SW 1271 (cell line): ENCODE measurements at places on chromosomes 4 and X.

DNA sequence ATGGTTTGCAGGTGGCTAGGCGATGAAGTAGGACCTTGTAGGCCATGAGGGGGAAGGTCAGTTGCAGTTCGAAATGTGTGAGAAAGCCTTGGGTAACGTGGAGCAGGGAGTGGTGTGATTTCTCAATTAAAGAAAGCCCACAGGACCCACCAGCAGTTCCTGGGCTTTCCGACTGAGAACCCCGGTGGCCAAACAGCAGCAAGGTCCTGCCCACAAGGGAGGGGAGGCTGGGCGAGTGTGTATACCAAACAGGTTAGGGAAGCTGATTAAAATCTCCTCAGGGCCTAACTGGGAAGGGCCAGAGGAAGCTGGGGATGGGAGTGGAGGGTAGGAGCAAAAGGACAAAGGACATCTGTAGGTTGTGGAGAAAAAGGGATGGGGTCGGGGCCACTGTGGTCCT is 2.4 kb downstream of the ATP6AP1 start:
- DNase-seq = no peak

DNA sequence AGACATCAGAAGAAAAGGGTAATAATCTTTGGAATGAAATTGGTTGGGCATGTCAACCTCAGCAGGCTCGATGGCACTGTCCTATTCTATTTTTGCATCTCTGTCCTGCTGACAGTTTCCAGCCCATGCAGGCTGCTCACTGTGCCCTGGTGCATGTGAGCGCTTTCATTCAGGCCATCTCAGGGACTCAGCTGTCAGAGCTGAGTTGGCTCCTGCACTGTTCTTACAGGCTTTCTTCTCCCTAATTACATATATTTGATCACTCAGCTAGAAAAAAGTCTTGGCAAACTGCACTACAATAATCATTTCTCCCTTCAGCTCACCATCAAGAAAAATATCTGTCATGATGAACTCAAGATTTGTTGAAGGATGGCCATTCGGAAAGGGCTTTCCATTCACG is 84.7 kb downstream of the RASL11B start:
- DNase-seq = no peak

- no peak for DNase-seq
These were observed 205.9 kb downstream of the AASDH start for GRCh38 chr4:56181140-56181953.

- no peak for DNase-seq
These were observed 628.9 kb downstream of the TLL1 start for GRCh38 chr4:166501941-166502382.

GRCh38 chr4:123929565-123929964 is 533.0 kb downstream of the SPRY1 start:
- no peak for DNase-seq

GRCh38 chrX:16305187-16305586 is 137.9 kb downstream of the MAGEB17 start:
- DNase-seq = no peak

GRCh38 chr4:113003841-113004240 is 45.6 kb upstream of the ANK2 start:
- DNase-seq = no peak

GRCh38 chr4:97349468-97350186 is 793.6 kb downstream of the STPG2 start:
- no peak for DNase-seq

DNA sequence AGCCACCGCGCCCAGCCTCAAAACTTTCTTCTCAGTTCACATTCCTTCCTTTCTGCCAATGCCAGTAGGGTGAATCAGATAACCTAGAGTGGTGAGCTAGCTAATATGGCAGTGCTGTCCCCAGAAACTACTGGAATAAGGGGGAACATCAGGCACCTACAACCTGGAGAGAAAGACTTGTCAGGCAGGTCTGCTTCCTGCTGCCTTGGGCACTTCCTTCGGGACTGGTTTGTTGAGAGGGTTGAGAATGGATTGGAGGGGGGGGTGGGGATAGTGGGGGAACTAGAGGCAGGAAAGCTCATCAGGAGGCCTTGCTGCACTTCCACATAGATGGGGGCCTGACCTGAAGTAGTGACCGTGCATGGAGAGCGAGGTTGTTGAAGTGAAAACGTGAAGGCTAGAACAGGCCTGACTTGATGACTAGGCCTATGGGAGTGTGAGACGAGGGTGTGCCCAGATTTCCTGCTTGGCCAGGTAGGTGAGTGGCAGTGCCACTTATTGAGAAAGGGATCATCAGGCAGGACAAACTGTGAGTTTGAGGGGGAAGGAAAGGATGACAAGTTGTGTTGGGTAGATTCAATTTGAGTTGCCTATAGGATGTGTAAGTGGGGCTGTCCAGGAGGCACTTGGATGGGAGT is 33.4 kb downstream of the SLC25A5 start:
- DNase-seq = no peak

GRCh38 chrX:47583240-47583861 is 1.1 kb downstream of the TIMP1 start:
- DNase-seq = no peak

- DNase-seq = no peak
These were observed 127.6 kb upstream of the HCCS start for GRCh38 chrX:10983526-10983925.

DNA sequence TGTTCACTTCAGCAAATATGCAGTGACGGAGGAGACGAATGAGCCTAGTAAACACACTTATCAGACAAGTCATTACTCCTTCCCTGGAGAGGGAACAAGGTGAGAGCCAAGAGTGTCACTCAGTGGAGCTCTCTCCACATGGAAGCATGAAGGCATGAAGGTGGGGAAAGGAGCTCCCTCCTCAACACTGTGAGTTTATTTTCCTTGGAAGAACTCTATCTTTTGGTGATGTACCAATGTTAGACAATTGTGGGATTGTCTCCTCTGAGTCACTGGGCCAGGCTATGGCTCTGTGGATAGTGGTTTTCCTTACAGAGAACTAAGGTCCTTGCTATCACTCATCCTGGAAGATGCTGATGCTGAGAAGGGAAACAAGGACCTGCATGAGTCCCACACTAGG is 200.2 kb downstream of the CPEB2 start:
- no peak for DNase-seq

DNA sequence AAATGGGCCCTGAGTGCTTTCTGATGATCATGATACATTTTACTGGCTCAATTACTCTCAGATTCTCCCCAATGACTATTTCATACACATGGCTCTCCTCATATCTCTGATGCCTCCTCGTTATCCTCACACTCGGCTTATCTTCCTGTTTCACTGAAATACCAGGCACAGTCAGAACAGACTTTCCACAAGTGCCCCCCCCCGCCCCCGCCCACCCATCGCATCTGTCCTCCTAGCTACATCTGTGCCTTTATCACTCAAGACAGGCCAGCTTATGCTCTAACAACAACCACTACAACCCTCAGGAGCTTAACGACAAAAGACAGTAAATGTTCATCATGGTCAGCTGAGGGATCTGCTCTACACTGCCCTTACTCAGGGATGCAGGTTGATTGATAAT is 610.6 kb upstream of the DIPK2B start:
- DNase-seq = no peak

- no peak for DNase-seq
These were observed 8.7 kb downstream of the XAGE5 start for GRCh38 chrX:52819788-52820187.

- no peak for DNase-seq
These were observed 40.2 kb downstream of the SH3KBP1 start for GRCh38 chrX:19846995-19847790.

GRCh38 chrX:68660746-68661145 is 13.3 kb downstream of the STARD8 start:
- DNase-seq = no peak

DNA sequence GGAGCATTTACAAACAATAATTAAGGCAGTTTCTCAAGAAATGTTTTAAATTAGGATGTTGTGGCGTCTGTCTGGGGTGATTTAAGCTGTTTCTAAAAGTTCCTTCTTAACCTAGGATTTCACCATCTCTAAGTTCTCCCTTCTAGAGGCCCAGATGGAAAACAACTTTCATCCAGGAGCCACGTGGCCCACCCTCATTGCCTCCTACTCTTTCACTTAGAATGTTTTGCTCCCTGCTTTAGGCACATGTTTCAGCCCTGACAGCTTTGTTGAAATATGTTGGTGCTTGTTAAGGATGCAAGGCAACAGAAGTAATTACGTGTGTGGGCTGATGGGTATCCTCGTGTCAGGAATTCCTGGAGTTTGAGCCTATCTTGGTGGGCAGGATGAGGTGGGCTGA is 131.3 kb downstream of the GUCY2F start:
- DNase-seq = no peak

DNA sequence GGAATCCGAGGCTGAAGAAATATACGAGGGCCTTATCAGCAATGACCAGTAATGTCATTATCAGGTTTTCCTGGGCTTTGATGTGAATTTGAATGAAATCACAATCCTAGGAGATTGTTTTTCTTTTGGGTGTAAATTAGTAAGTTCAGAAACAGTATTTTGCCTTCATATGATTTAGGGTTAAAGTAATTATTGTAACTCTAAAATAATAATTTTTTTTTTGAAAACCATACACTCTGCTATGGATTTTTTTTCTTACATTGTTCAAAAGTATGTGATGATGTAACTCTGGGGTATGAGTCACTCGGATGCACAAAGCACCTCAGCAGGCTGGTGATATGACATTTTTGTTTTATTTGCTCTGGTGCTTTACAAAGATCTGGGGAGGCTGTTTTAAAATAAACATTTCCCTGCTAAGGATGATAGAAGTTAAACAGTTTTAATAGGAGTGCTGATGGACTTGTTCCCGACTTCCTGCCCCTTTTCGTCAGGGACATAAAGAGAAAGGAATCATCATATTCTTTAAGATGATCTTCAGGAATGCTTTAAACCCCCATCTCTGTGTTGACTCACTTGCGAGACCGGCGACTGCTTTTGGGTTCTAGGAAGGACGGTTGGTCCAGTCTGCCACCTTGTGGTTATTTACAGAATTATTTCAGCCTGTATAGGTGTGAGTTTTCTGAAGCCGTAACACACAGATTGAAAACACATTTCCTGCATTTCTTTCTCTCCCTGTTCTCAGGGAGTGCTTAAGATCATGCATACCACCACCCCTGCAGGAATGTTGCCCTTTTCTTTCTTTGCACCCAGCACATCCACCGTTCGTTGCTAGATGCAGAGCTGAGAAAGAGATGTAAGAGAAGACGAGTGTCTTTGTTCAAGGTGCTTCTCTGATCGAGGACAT is 72.5 kb downstream of the RAPGEF2 start:
- peak; percentile 48 for DNase-seq

GRCh38 chr4:146661367-146661766 is 22.7 kb downstream of the POU4F2 start:
- DNase-seq = no peak

DNA sequence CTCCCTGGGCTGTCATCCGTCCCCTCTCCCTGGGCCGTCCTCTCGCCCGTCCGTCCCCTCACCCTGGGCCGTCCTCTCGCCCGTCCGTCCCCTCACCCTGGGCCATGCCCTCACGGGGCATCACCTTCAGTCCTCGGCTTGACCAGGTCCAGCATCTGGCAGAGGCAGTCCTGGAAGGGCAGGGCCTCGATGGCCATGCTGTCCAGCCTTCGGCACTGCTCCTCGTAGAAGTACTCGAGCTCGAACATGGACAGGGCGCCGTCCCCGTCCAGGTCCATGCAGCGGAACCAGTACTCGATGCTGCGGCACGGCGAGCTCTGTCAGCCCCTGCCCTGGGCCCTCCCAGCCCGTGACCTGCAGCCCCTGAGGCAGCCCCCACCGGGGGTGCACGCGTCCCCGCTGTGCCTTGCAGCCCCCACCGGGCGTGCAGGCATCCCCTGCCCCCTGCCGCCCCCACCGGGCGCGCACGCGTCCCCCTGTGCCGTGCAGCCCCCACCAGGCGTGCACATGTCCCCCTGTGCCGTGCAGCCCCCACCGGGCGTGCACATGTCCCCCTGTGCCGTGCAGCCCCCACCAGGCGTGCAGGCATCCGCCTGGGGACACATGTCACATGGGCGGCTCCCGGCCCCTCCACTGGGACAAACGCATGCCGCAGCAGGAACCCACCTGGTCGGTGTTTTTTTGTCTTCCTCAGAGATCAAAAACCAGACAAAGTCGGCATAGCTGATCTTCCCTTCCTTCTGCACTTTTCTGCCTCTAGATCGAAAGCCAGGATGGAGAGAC is 22.2 kb upstream of the GTPBP6 start:
- no peak for DNase-seq

- DNase-seq = no peak
These were observed 22.6 kb downstream of the WDR1 start for GRCh38 chr4:10093801-10094552.

DNA sequence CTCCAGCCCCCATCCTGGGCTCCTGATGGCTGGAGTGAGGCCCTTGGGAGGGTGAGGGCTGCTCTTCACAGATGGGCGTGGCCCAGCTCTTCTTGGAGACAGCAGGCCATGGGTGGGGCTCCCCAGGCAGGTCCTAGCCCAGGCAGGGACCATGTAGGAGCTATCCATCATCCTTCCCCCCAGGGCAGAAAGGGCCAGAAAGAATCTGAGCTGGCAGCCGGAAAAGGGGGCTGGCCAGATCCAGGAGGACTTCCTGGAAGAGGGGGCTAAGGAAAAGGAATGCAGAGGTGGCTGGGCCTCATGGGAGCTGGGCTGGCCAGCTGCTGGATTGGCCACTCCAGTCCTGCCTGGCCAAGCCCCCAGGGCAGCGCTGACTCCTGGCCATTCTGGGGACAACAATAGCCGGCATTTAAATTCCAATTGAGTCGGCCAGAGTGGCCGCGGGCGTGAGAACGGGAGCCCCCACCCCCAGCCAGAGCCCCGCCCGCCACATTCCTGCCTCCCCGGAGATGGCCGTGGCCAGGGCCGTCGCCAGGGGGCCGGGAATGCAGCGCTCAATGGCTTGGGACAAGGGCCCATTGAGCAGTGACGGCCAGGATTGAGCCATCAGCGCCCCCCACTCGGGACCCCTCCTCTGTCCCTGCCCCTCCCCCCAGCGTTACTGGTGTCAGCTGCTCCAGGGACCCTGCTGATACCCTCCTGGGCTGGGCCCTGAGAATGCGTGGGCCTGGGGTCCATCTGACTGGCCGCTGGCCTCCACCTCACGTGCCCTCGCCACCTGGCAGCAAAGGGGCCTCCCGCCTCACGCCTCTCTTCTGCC is 15.1 kb upstream of the FGFR3 start:
- DNase-seq = no peak
